Neural crest cell (in vitro differentiated cells): ENCODE measurements at places on chromosomes 12 and 14. TPM values are rescaled to one million over a fixed set of nuclear protein-coding genes. Genes with fewer than 3 reads are reported as not detected.

DNA sequence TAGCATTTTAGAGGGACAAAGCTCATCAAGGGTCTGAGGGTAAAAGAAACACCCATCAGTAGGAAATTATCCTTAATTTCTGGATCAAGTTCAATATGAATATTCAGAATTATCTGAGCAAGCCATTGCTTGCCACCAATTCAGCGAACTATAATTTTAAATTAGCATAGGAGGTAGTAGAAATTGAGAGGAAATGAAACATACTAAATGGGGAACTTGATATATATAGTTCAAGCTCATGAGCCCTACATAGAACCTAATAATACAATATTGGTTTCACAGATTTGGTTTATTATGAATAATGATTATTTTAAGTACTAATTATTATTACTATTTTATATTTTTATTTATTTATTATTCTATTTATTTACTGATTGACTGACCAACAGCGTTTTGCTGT is 42.1 kb upstream of the GXYLT1 start:
- no peaks in the 10 kb centered on the region for H3K27me3 ChIP-seq
- no peaks in the 10 kb centered on the region for H3K4me1 ChIP-seq
- no peak overlapping the region for H3K4me3 ChIP-seq
- no peak overlapping the region for H3K27ac ChIP-seq
- peaks cover 5% of the 10 kb centered on the region for H3K36me3 ChIP-seq

DNA sequence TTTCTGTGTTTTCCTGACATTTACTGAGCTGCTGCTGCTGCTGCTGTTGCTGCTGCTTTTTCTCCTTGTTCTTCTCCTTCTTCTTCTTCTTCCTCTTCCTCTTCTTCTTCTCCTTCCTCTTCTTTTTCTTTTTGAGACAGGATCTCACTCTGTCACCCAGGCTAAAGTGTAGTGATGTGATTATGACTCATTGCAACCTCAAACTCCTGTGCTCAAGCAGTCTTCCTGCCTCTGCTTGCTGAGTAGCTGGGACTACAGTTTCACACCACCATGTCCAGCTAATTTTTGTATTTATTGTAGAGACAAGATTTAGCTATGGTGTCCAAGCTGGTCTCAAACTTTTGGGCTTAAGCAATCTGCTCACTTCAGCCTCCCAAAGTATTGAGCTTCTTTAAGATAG is 95.8 kb downstream of the TMTC3 start:
- DNase-seq = no peak
- H3K36me3 ChIP-seq = no peaks in the 10 kb centered on the region
- H3K27me3 ChIP-seq = no peaks in the 10 kb centered on the region
- no peak overlapping the region for H3K27ac ChIP-seq

The DNAL1 gene
- total RNA-seq = 18.1 and 20.1 TPM in 2 replicates

DNA sequence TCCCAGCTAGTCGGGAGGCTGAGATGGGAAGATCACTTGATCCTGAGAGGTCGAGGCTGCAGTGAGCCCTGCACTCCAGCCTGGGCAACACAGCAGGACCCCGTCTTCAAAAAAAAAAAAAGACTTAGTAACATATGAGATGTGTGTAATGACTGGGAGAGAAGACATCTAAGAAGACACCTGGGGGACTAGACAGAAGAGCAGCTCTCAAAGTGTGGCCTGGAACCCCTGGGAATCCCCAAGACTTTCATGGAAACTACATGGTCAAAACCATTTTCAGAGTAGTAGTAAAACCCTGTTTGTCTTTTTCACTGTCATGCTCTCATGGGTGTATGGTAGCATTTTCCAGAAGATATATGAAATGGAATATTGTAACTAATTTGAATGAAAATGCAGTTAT is 45.3 kb downstream of the R3HDM2 start:
- H3K27me3 ChIP-seq = no peaks in the 10 kb centered on the region
- DNase-seq = no peak
- H3K36me3 ChIP-seq = peaks cover 6% of the 10 kb centered on the region

The STYK1 gene
- total RNA-seq = not detected in 2 replicates

DNA sequence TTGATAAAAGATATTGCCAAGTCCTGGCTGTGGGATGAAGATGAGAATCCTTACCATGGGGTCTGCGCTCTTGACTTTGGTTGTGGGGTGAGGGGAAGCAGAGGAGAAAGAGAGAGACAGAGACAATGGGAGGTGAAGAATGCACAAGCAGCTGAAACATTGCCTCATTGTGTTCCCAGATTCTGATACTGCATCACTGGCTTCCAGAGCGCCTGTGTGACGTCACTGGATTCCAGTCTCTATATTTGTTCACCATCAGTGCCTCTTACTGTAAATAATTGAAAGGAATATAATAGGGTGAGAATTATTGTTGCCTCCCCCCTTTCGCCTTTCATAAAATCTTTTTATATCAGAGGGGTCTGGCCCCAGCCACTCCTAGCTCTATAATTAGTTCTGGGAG is 188.9 kb upstream of the NTF3 start:
- no peak for DNase-seq
- H3K27ac ChIP-seq = no peak overlapping the region
- no peaks in the 10 kb centered on the region for H3K27me3 ChIP-seq
- peaks cover 25% of the 10 kb centered on the region for H3K4me1 ChIP-seq
- H3K4me3 ChIP-seq = no peak overlapping the region

- DNase-seq = no peak
- H3K27me3 ChIP-seq = peaks cover 2% of the 10 kb centered on the region
- no peaks in the 10 kb centered on the region for H3K4me1 ChIP-seq
- H3K27ac ChIP-seq = no peak overlapping the region
- H3K36me3 ChIP-seq = peaks cover 2% of the 10 kb centered on the region
Measured at GRCh38 chr12:102993537-102993936, 36.1 kb downstream of the ASCL1 start.

- H3K27me3 ChIP-seq = peaks cover 6% of the 10 kb centered on the region
- H3K27ac ChIP-seq = no peak overlapping the region
- H3K4me3 ChIP-seq = no peak overlapping the region
- no peaks in the 10 kb centered on the region for H3K4me1 ChIP-seq
Measured at GRCh38 chr12:111185889-111186227, 183.0 kb downstream of the PHETA1 start.

DNA sequence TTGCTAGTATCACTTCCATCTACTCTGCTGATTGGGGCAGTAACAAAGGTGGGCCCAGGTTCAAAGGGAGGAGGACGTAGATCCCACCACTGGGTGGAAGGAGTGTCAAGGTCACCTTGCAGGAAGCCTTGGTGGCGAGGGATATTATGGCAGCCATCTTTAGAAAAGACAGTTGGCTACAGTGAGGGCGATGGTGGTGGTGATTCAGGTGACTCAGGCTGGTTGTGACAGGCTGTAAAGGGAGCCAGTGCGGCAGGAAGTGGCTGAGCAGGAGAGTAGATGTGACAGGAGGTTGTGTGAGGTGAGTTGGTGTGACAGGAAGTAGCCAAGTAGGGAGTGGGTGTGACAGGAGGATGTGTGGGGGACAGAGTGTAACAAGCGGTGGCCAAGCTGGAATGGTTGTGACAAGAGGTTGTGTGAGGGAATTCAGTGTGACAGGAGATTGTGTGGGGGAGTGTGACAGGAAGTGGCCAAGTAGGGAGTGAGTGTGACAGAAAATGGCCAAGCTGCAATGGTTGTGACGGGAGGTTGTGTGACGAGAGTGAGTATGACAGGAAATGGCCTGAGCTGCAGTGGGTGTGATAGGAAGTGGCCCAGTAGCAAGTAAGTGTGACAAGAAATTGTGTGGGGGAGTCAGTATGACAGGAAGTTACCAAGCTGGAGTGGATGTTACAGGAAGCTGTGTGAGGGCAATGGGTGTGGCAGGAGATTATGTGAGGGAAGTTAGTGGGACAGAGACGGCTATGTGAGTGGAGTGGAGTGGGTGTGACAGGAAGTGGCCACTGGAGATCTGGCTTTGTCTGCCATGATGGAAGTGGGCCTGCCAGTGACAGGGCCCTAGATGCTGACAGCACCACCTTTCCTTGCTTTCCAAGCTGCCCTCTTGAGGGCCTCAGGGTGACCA is 136.5 kb upstream of the MYL2 start:
- DNase-seq = no peak
- no peak overlapping the region for H3K4me3 ChIP-seq

DNA sequence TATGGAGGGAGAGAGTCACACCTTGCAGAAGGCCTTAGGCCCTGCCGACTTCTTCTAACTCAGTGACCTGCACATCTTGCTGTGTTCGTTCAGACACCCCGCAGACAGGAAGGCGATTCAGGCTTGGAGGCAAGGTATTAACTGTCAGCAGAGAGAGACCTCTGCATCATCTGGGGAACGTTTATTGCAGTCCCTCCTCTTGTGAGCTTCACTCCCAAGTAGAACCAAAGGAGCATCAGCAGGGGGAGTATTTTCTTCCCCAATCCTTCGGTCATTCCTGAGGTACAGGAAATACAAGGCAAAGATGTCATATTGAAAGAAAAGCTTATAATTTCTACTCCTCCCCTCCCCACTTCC is 217.9 kb downstream of the CRADD start:
- no peak overlapping the region for H3K27ac ChIP-seq
- H3K4me1 ChIP-seq = peaks cover 14% of the 10 kb centered on the region
- H3K36me3 ChIP-seq = no peaks in the 10 kb centered on the region

The SIX1 gene
- 0.44 and 0.48 TPM in 2 replicates for total RNA-seq

DNA sequence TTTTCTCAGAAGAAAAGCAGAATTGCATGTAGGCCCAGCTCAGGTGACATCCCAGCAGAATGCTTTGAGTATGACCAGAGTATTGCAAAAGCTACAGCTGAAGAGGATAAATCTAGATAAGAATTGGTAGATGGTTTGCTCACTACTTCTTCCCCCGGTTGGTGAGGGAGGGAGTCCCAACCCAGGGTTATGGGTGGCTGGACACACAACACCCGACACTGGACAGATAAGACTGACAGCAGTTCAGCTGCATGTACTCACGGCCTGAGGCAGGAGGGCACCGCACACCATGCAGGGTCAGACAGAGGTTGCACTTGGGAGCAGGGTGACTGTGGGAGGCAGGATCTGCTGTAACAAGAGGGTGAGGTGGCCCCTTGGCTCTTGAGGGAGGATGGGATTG is 1.7 kb upstream of the CLEC4C start:
- no peak overlapping the region for H3K4me3 ChIP-seq
- H3K36me3 ChIP-seq = no peaks in the 10 kb centered on the region
- H3K27ac ChIP-seq = no peak overlapping the region
- H3K27me3 ChIP-seq = no peaks in the 10 kb centered on the region
- DNase-seq = no peak
- no peaks in the 10 kb centered on the region for H3K4me1 ChIP-seq

The SERPINA4 gene
- not detected in 2 replicates for total RNA-seq
